Adrenal gland (tissue), 19 donors: ENCODE measurements at places on chromosomes 12 and 14. TPM values are rescaled to one million over a fixed set of nuclear protein-coding genes. Genes with fewer than 3 reads are reported as not detected.
A peak's percentile ranks its signal among the peaks of the same experiment; 100 is the strongest.

DNA sequence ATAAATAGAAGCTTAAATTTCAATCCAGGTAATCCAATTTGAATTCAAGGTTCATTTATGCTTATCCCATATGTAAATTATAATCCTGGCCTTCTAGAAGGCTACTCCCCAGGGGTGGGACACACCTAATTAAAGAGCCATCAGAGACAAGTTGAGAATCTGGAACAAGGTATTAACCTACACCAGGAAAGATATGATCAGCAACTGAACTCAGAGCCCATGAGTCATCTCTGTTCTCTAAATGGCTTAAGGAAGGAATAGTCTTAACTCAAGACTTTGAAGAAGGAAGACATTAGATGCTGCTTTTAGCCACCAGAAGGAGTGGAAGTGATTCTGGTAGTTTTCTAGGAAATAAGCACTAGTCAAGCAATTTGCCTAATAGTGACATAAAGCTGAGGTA, 88.0 kb downstream of the KIF21A start:
- no peak for DNase-seq

Gene PLCZ1
- not detected for total RNA-seq

Gene KRT4
- total RNA-seq = 0.06 TPM

DNA sequence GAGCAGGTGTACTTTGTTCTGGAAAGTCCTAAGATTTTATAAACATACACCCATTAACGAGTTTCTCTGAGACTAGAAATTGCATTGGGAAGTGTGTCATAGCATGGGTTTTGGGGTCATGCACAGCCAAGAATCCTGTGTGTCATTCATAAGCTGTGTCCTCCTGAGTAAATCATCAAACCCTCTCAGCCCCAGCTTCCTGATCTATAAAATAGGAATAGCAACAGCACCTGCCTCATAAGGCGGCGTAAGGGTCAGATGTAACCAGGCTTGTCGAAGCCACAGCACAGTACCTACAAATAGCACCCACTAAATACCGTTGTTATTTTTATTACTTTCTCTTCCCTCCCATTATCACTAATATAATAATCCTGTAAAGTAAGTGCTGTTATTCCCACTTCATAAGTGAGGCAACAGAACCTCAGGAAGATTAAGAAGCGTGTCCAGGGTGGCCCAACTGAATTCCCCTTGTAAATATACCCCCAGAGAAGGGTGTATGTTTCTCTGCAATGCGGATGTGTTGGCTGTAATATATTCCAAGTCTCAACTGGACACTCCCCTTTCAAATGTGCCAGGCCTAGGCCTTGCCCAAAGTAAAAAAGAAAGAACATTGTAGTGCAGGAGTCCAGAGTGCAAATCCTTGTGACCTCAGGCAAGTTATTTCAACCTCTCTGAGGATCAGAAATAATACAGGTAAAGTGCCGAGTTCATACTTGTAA, 188.3 kb upstream of the BCL2L14 start:
- no peak for DNase-seq

DNA sequence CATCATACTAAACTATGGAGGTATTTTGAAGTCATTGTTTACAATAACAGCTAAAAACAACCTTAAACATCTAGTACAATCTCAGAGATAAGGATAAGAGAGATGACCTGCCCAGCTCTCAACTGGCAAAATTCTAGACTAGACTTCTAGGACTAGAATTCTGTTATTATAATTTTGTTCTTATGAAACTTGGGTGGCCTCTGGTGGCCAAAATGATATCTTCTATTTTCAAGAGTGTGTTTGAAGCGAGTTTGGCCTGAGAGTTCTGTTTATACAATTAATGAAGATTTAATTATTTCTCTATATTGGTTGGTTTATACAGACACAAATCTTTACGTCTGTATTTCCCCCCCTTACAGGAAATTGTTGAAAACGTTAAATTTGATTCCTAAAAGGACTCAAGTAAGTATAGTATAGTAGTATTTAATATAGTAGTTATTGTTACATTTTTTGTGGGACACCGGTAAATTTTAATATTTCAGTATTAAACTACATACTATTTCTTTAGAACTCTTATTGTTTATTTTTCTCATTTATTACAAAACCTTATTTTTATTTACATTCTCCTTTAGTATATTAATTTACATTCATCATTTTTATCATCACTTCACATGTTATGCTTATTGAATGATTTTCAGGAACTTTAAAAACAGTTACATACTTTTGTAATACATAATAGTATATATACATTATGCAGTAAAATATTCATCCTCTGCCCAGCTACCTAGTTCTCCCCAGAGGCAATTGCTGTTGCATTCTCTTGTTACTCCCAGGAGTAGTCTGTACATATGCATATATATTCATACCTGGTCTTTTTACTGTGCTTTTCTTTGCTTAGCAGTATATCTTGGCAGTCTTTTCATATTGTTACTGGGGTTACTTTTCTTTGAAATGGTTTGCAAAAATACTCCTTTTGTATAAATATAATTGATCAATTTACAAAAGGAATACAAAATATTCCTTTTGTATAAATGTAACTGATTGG, 6.6 kb downstream of the PPHLN1 start:
- DNase-seq = peak; percentile 61

GRCh38 chr14:103541709-103542604, 13.0 kb downstream of the TRMT61A start:
- DNase-seq = no peak

Gene PRPH
- 4.8 TPM for total RNA-seq

DNA sequence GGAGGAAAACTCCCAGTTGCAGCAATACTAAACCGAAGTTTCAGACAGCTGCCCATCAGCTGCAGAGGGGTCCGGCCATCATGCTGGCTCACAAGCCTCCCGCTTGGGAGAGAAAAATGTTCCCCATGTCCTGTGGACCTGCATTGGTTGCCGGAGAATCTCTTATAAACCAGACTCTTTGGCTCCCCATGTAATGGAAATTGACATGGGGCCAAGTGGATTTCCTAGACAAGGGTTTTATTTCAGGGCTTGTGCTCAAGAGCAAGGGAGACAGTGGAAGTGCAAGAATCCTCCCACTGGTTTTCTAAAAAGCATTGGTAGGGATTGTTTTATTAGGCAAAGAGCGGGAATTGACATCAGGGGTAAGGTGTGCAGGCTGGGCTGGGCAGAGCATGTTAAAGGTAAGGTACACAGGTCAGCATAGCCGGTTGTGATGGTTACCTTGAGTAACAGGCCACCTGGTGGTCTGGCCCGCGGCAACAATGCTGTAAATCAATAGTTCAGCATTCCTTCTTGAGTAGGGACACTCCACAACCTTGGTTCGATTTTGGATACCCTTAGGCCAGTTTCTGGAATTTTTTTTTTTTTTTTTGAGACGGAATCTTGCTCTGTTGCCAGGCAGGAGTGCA, 135.4 kb downstream of the UNC79 start:
- DNase-seq = no peak
